H9 (cell line): ENCODE measurements at places on chromosomes 7 and 10. TPM values are rescaled to one million over a fixed set of nuclear protein-coding genes. Genes with fewer than 3 reads are reported as not detected.

The IFIT1B gene
- not detected in 2 replicates for total RNA-seq

The CYP3A4 gene
- total RNA-seq, result not detected in 2 replicates

The CCL24 gene
- total RNA-seq, result not detected in 2 replicates

The VGF gene
- total RNA-seq, result 37.1 and 39.1 TPM in 2 replicates

The SLC13A1 gene
- not detected in 2 replicates for total RNA-seq

The OR9A2 gene
- total RNA-seq, result not detected in 2 replicates

The TRIL gene
- total RNA-seq, result 3.1 and 3.3 TPM in 2 replicates

The C10orf95 gene
- total RNA-seq, result not detected in 2 replicates

The NRP1 gene
- 4.1 and 4.6 TPM in 2 replicates for total RNA-seq

The RBM20 gene
- 0.15 and 0.17 TPM in 2 replicates for total RNA-seq

The EIF5AL1 gene
- total RNA-seq, result 0.35 and 0.39 TPM in 2 replicates

The SPAM1 gene
- not detected in 2 replicates for total RNA-seq

The COL17A1 gene
- total RNA-seq, result 1.9 TPM in 2 replicates

The GIMAP4 gene
- not detected in 2 replicates for total RNA-seq

The AS3MT gene
- total RNA-seq, result 16.4 and 16.5 TPM in 2 replicates

The TMEM213 gene
- 0.22 TPM in 1 of 2 replicates, not detected in the other for total RNA-seq

The OR2A2 gene
- total RNA-seq, result not detected in 2 replicates

The MMD2 gene
- 0.11 and 0.20 TPM in 2 replicates for total RNA-seq

The SLC16A12 gene
- total RNA-seq, result 0.77 and 0.88 TPM in 2 replicates

The TPST1 gene
- 12.5 and 15.9 TPM in 2 replicates for total RNA-seq

The GPR158 gene
- 0.24 and 0.33 TPM in 2 replicates for total RNA-seq

The PRTFDC1 gene
- total RNA-seq, result 6.8 and 7.5 TPM in 2 replicates

The FOXI2 gene
- 0.29 and 0.42 TPM in 2 replicates for total RNA-seq

The CPA1 gene
- not detected in 2 replicates for total RNA-seq

The EPHA1 gene
- 109 and 119 TPM in 2 replicates for total RNA-seq

The C10orf53 gene
- total RNA-seq, result not detected in 2 replicates

The UCN3 gene
- not detected in 2 replicates for total RNA-seq

The PDE1C gene
- total RNA-seq, result 0.17 and 0.31 TPM in 2 replicates

The PRR15 gene
- total RNA-seq, result 15.1 and 15.5 TPM in 2 replicates

The TACC2 gene
- total RNA-seq, result 54.8 and 58.1 TPM in 2 replicates

The ANKRD30A gene
- not detected in 2 replicates for total RNA-seq

The HECW1 gene
- total RNA-seq, result 4.5 and 5.0 TPM in 2 replicates

The SGMS1 gene
- 19.3 and 20.4 TPM in 2 replicates for total RNA-seq

The IFT22 gene
- 19.8 and 21.3 TPM in 2 replicates for total RNA-seq

The ANXA11 gene
- 64.0 and 68.1 TPM in 2 replicates for total RNA-seq

The CLRN3 gene
- not detected in 2 replicates for total RNA-seq

The PNLIPRP3 gene
- not detected in 2 replicates for total RNA-seq

The NPFFR1 gene
- total RNA-seq, result not detected in 2 replicates

The HYAL4 gene
- total RNA-seq, result not detected in 2 replicates

The RBP4 gene
- total RNA-seq, result not detected in 2 replicates

The GDF2 gene
- total RNA-seq, result not detected in 2 replicates

The PDE6C gene
- not detected in 2 replicates for total RNA-seq

The CYP2C19 gene
- not detected in 2 replicates for total RNA-seq

The CLCN1 gene
- total RNA-seq, result 0.11 and 0.13 TPM in 2 replicates

The SPDYE16 gene
- total RNA-seq, result not detected in 2 replicates

The ASIC3 gene
- 1.7 and 2.3 TPM in 2 replicates for total RNA-seq

The CPA2 gene
- total RNA-seq, result 0.29 TPM in 1 of 2 replicates, not detected in the other

The TMEM184A gene
- total RNA-seq, result 1.3 and 1.5 TPM in 2 replicates

The CRTAC1 gene
- 0.46 and 0.48 TPM in 2 replicates for total RNA-seq
